ENCODE measurements at places on chromosomes 7 and 10.

DNA sequence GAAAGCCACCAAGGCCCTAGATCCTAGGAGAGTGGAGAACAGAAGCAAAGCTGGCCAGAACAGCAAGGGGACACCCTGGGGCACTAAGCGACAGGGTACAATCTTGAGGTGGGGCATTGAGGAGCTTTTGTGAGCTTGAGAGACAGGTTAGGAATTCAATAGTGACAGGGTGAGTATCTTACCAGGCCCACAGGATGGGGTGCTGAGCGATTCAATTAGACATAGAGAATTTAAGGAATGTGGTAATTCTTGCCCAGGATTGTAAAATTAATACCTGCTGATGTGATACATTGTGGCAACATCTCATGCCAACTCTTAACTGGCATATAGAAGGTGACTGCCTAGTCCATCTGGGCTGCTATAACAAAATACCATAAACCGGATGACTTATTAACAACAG, 14.0 kb downstream of the RBP3 start:
- DNase-seq, result no peak

DNA sequence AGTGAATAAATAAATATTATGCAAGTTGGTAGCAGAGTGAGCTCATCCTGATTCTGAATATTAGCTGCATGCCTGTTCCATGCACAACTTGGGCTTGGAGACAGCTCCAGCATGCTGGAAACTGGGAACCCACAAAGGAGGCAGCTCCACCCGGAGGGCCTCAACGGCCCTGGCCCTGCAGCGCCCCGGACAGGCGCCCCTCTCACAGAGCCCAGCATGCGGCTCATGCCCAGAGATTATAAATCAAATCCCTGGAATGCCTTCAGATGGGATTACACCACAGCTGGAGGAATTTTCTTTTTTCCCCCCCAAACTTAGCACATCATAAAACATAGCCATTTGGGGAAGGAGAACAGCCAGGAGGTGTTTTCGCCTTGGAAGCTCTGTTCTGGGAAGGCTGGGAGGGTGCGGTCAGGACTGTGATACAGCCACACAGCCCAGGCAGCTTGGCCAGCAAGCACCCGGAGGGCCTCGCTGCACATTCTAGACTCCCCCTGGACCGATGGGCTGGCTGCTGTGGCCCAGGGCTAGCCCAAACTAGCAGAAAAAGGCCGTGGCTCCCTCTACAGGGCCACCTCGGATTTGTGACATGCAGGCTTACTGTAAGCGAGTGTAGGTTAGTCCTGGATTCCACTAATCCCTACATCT, 102.4 kb downstream of the PTPN20 start:
- DNase-seq, result no peak

DNA sequence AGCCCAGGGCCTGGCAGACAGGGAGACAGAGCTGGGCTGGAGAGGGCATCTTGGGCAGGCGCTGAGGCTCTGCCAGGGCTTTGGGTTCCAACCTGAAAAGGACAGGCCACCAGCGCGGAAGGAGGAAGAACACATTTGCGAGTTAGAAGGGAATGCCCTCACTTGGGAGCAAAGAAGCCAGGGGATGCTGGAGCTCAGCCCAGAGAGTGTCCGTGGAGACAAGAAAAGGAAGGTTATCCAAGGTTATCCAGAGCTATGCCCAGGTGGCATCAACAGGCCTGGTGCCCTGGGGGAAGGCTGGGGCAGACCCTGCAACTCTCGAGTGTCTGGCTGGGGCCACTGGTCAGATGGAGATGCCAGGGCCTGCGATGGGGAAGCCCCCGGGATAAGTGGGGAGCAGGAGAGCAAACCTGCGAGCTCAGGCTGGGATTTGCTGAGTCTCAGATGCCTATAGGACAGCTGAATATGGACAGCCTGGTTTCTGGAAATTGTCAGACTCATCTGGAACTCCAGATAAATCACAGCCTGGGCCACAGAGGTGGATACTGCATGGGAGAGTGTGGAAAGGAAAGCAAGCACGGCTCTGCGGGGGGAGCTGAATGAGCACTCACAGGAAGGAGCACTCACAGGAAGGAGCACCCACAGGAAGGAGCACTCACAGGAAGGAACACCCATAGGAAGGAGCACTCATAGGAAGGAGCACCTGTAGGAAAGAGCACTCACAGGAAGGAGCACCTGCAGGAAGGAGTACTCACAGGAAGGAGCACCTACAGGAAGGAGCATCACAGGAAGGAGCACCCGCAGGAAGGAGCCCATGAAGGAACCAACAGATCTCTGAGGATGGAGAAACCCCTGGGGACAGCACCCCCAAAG, 152.1 kb downstream of the ADAM12 start:
- DNase-seq, result no peak

GRCh38 chr7:80413383-80413945, 98.4 kb downstream of the GNAT3 start:
- no peak for DNase-seq

DNA sequence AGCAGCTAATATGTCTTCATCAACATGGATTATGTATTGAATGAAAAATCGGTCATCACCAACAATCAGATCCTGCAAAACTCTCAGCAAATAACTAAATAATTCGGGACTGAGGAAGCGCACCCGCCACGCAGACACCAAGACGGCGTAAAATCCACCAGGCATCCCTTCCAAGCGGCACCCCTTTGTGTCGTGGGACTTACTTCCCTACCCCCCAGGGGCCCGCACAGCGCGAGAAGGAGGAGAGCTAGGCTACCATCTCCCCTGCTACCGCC, 721 bp downstream of the ARL3 start:
- DNase-seq, result no peak

GRCh38 chr10:130816116-130816901, 495.2 kb downstream of the TCERG1L start:
- DNase-seq, result no peak

DNA sequence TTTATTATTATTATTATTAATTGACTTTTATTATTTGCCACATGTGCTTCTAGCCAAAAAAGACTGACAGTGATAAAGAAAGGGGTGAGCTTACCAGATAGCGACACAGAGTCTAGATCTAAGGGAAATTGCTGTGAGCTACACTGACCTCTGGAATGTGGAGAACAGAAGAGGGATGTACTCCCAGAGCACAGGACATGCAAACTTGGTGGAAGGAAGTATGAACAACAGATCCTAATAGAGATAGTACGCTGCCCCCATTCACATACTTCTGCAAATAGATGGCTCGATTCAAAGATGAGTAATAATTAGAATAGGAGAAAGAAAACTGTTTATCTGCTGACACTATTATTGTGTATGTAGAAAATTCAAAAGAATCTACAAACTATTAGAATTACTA, 109.3 kb upstream of the HPS1 start:
- DNase-seq, result no peak

GRCh38 chr7:129110258-129110981, 34.1 kb upstream of the TSPAN33 start:
- no peak for DNase-seq

DNA sequence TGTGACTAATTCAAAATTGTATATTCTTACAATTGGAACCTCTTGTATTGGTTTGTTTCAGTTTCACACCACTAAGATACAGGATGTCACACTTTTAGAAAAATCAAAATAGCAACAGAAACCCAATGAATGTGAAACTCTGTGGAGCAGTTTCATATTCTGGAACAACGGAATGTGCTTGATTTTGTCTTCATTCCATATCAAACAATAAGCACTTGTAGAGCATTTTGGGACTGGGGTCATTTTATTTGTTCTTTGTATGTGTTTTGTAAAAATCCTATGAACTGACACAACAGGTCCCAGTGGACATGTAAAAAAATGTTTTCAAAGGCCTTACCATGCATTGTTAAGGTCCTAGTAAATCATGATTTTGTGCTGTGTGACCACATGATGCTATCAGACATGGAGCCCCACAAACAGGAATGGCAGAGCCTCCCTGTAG, 123.1 kb downstream of the DKK1 start:
- DNase-seq, result no peak

DNA sequence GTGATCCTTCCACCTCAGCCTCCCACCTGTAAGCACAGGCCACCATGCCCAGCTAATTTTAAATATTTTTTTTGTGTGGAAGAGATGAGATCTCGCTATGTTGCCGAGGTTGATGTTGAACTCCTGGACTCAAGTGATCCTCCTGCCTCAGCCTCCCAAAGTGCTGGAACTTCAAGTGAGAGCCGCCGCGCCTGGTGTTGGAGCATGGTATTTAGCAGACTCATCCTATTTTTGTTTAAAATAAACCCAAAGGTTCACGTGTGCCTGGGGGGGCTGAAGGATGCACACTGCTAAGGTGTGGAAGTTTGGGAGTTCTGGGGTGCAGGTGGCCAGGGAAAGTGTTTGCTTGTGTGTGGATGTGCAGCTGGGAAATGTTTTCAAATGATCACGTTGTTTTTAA, 18.1 kb downstream of the PDGFA start:
- DNase-seq, result no peak

- peak; percentile 68 for DNase-seq
Measured at GRCh38 chr7:74289018-74289658, at the start of gene CLIP2. TSS of gene CLIP2 (plus strand) at chr7:74289407. CDS start at chr7:74317547, 28,140 bp downstream.

DNA sequence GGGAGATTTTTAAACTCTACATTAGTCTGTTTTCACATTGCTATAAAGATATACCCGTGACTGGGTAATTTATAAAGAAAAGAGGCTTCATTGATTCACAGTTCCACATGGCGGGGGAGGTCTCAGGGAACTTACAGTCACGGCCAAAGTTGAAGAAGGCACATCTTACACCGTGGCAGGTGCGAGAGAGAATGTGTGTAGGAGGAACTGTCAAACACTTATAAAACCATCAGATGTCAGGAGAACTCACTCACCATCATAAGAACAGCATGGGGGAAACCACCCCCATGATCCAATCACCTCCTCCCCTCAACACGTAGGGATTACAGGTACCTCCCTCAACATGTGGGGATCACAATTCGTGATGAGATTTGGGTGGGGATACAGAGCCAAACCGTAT, 129.5 kb downstream of the FGFR2 start:
- no peak for DNase-seq

- no peak for DNase-seq
Measured at GRCh38 chr7:151705636-151706276, 171.2 kb downstream of the PRKAG2 start.

DNA sequence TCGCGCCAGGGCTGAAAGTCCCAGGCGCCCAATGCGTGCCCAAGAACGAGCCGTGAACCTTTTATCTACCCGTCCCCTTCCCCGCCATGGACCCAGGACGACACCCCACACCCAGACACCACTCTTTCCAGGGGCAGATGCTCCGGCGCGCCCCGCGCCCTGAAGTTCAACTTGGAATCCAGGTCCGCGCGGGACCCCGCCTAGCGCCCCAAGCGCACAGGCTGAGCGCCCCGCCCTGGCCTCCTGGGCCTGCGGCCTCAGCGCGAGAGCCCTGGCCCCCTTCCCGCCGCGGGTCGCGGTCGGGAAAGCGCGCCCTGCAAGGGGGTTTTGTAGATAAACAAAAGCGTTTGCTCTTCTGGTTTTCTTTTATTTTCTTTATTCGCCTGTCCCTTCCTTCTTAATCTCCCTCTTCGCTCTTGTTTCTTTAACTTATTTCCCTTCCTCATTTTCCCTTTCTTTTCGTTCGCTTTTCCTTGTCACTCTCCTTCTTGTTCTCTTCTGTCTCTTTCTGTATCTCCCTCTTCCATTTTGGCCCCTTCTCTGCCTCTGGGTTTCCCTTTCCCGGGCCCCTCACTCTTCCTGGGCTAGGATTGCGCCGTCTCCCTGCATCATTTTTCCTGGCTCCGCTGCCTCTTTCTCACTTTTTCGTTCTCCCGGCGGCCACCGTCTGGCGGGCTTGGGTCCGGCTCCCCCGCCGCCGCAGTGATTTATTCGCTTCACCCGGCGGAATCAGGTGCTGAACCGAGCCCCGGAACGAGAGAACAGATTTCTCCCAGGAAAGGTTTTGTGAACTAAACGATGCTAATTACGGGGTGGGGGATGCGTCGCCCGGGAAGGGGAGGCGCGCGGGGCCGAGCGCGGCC, 15.3 kb upstream of the PAX2 start:
- DNase-seq, result no peak

DNA sequence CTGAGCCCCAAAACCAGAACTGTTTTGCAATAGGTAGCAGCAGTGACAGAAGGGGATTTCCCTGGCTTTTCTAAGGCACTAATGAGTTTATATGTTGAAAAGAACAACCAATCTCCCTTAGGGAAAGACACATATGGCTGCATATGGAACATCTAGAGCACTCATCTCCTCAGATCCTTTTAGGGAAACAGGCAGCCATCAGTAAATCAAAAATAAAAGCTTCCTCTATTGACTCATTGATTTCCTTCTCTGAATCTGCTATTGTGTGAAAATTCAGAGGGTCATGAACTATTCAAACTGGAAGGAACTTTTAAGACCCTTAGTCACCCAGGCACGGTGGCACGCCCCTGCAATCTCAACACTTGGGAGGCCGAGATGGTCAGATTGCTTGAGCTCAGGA, 110.9 kb upstream of the NANOS1 start:
- no peak for DNase-seq

GRCh38 chr10:80202934-80203834, 2.2 kb downstream of the ANXA11 start:
- DNase-seq, result peak; percentile 60

GRCh38 chr7:47100817-47101435, 481.0 kb downstream of the TNS3 start:
- peak; percentile 17 for DNase-seq

DNA sequence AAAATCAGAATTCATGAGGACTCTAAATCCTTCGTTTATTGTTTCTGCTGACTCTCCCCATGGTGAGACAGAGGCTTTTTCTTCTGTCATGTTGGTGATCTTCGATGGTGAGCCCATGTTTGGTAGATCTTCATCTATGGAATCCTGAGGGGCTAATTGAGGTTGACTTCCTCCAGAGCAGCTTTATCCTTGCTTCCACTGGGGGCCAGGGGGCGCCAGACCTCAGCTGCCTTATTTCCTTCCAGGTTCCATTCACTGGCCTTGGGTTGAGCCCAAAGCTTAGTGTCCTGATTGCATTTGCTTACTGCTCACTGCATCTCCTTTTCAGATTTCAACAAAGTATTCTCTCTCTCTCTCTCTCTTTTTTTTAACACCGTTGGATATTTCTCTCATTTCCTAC, 80.7 kb downstream of the GCC1 start:
- DNase-seq, result no peak

GRCh38 chr7:77235276-77235675, 35.7 kb upstream of the FGL2 start:
- DNase-seq, result no peak

GRCh38 chr10:79260811-79261740, 86.2 kb upstream of the PPIF start:
- no peak for DNase-seq

- DNase-seq, result no peak
Measured at GRCh38 chr7:155851892-155852291, 39.6 kb upstream of the SHH start.
